ENCODE measurements at places on chromosomes 4 and X.

DNA sequence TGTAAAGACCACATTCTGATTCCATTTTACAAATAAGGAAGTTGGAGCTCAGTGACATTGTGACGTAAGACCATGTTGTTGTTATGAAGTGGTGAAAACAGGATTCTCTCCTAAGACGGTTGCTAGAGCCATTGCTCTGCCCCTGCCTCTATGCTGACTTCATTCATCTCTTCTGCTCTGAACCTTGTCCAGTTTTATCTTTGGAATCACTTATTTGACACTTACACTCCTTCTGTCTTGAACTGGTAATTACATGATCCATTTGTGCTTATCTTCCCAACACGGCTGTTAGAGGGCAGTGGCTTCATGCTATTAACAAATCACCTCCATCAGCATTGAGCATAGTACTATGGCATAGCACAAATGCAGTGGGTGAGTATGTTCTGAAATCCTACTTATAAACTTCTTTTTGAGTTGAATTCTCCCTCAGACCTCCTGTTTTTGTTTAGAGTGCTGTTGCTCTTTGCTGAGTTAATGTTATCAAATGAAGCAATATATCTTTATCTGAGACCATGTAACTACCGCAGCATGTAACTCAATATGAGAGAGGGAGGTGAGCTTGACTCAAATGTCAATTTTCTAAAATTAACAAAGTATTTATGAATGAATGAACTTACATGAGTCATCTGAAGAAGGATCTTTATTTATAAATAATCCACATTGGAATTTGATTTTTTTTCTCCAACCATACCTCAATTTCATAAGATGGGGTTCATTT is 177.8 kb downstream of the RASL11B start:
- no peak for DNase-seq

GRCh38 chr4:73772363-73772762 is 32.0 kb downstream of the CXCL8 start:
- no peak for DNase-seq

DNA sequence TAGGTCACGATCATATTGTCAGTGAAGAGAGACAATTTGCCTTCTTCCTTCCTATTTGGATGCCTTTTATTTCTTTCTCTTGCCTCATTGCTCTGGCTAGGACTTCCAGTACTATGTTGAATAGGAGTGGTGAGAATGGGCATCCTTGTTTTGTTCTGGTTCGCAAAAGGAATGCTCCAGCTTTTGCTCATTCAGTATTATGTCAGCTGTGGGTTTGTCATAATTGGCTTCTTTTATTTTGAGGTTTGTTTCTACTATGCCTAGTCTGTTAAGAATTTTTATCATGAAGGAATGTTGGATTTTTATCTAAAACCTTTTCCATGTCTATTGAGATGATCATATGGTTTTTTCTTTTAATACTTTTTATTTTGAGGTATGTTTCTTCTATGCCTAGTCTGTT is 152.3 kb upstream of the MAD2L1 start:
- no peak for DNase-seq

GRCh38 chrX:19382555-19383145 is 38.9 kb downstream of the PDHA1 start:
- DNase-seq = no peak

DNA sequence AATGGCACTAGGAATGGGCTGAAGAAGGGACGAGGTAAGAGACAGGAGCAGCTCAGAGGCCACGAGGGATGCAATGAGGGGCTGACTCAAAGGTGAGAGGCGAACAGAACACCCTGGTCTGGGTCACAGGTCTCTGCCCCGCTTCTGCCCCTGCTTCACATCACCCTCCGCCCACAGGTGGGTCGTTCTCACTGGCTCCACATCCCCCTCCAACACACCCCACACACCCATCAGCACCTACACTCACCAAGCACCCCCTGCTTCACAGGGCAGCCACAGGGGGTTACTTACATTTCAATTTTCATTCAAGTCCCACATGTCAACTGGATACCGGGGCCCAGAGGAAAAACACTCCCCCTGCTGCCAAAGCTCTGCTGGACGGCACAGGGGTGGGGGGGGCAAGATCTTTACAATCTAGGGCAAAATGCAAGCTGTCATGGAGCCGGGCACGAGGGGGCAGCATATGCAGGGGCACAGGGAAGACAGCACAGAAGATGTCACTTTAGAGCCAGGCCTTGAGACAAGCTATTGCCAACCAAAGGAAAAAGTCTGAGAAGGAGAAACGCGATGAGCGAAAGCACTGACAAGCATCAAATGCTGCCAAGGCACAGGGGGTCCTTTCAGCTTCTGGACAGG is 94.0 kb downstream of the AFAP1 start:
- DNase-seq = no peak

- peak; percentile 84 for DNase-seq
These were observed at the start of gene FGF5 for GRCh38 chr4:80266253-80266901. Gene FGF5, plus strand, starts transcription at chr4:80266664. Its CDS starts 161 bp downstream, at chr4:80266825.

DNA sequence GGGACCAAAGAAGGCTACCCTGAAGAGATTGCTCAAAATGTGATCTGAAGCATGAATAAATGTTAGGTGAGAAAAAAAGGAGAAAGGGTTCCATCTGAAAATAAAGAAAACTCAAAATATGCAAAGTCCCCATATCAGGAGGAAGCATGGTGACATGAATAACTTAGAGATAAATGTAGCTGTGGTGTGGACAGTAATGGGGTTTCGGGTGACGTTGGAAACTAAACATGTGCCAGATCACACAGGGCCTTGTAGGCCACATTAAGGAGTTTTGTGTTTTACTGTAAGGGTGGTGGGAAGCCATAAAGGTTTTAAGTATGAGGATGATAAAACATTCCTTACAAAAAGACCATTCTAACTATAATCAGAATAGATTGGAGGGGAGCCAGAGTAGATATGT is 40.3 kb upstream of the ACSL4 start:
- DNase-seq = no peak

- DNase-seq = no peak
These were observed 15.1 kb downstream of the TREX2 start for GRCh38 chrX:153430796-153431195.

- no peak for DNase-seq
These were observed 94.2 kb downstream of the LARP1B start for GRCh38 chr4:128155231-128155855.

DNA sequence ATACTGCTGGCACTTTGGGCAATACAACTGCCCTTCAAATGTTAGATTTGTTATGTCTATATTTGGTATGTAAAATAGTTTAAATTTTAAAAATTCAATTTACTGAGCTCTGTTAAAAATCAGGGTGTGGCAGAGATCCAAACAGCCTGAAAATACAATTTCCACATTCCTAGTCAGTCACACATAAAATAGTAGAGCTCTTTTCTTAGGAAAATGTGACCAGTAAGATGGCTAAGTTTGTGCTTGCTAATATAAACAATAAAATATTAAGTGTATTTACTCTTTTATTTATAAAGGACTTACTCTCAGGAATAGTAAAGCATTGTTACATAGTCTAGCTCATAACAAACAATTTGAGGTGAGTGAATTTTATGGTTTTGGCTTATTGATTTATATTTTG is 200.2 kb downstream of the DKK2 start:
- DNase-seq = no peak

DNA sequence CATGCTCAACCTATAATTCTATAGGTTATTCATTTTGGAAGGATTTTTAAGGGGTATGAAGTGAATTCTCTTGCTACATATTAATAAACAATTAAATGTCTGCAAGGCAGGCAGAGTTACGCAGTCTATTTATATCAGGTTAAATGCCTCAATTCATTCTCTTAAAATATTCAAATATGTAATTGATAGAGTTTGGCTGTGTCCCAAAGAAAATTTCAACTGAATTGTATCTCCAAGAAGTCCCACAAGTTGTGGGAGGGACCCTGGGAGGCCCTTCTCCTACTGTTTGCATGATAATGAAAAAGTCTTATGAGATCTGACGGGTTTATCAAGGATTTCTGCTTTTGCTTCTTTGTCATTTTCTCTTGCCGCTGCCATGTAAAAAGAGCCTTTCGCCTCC is 576.1 kb downstream of the TMA16 start:
- DNase-seq = no peak

DNA sequence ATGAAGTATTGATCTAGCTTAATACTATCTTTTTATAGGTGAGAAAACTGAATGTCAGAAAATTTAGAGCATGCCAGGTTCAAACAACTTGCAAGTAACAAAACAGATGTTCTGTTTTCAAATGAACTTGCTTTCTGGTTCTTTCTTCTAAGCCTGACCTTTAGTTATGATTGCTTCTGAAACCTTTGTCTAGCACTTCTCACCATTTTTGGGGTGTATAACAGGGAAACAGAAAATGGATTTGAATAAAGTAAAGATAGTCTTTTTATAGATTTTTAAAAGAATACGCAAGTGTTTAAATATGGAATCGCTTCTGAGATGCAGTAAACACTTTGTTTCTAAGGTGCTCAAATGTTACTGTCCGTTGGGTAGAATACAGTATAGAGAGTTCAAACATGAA is 687.2 kb upstream of the CPEB2 start:
- DNase-seq = no peak

DNA sequence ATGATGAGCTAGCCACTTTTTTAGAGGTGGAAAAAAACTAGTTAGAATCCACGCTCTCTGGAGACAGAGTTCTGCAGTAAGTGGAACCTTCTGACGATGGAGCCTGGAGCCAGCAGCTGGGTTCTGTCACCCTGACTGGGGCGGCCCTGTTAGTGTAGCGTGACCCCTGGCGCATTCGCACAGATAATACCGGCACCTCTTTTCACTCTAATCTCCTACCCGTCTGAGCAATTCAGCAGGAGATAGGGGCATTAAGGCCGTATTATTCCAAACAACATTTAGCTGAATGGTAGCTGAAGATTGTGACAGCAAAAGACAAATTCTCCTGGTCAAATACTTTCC is 292.6 kb downstream of the FBXO8 start:
- no peak for DNase-seq

DNA sequence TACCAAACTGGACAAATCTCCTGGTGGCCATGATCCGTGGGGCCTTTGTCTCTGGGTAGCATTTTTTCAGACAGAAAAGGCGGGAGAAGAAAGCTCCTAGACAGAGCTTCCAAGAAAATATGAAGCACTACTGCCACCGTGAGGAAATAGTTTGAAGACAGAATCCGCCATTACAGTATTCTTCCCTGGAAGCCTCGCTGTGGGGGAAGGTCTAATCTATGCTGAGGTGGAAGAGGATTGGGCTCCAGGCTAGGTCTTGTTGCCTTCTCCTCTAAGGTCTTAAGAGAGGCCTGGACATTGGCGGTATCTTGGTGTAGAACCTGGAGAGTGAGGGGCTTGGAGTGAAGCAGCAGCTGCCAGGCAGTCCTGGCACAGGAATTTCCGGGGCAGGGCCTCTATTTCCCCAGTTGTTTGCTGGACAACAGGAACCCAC is 218.9 kb downstream of the OR13H1 start:
- peak; percentile 45 for DNase-seq

DNA sequence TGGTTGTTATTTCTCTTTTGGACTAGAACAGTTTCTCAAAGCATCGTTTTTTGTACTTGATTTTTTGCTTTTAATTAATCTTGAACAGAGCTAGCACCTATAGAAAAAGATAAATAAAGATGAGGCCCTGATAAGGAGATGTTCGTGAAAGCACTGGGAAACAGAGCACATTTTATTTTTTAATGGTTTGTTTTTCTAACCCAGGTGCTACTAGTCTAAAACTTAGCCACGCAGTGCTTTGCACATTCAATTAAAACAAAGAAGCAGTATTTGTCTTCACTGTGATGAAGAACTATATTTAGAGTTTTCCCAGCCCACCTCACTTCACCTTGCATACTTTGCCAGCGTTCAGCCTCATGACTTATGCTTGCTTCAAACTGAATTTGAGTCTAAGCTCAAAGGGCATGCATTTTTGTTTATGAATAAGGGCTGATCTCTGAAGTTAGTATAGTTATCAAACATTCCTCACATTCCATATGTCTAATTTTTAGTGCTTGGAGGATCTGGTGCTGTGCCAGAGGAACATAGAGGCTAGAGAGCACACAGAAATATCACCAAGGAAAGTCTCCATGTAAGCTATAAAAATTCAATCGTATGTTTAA is 76.7 kb downstream of the WWC2 start:
- DNase-seq = no peak
